Kidney glomerular epithelial cell (primary cell): ENCODE measurements at places on chromosomes 5 and 9.

DNA sequence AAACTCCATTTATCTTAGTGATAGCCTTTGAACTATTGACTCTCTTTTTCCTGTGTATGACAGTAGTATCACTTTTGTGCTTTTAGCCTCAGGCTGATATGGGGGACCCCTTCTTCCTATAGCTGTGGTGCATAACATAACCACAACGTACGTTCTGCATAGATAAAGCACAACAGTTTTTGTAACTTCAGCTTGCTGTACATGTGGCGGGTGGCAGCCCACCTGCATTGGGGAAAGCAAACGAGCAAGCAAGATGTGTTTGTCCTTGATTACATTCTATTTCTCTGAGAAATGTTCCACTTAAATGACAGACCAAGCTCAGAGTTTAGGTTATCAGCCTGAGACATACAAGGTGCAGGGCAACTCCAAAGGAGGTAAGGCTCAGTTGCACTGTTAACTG lies 309.4 kb downstream of the KDM4C start:
- no peak for DNase-seq

GRCh38 chr9:20289423-20290010 lies 332.8 kb downstream of the MLLT3 start:
- no peak for DNase-seq

- no peak for DNase-seq
Observed at GRCh38 chr9:90064971-90065370, 460.2 kb downstream of the GADD45G start.

DNA sequence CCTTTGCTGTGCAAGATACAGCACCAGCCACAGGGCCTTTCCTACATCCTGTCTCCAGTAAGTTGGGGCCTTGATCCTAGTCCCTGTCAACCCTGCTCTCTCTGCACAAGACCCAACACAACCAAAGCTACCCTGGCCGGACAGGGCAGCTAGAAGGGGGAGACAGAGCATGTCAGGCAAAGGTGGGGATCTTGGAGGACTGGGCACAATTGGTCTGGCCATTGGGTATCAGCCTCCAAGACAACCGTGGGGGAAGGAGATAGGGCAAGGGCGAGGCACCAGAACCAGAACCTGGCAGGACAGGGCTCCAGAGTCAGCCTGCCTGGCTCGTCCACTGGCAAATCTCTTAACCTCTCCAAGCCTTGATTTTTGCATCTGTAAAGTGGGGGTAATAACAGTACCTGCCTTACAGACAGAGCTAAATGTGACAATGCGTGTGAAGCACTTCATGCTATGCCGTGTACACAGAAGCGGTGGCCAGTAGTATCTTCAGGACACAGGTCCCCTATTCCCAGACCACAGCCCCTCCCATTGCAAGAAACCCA lies 51.6 kb upstream of the CDKN2AIPNL start:
- DNase-seq = no peak

DNA sequence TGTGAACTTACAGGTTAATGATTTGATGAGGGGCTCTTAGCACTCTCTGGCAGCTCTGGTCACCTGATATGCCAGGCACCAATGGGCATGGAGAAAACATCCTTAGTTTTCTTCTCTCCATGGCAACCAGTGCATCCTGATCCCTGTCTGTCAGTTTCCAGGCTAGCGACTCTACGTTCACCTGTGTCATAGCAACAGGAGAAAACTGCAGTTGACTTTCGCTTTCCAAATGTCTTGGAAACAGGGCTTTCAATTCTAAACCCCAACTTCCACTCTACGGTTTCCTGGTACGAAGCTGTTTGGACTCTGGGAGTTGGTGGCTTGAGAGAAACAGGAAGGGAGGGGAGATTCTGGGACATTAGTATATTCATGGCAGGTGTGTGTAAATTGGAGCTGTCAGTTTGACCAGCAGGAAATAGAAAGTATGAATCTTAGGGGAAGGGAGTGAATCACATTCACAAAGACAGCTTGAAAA lies 74.4 kb downstream of the SLC28A3 start:
- peak; percentile 22 for DNase-seq
